ENCODE measurements at places on chromosomes 11 and 22.
A peak's percentile ranks its signal among the peaks of the same experiment; 100 is the strongest.

GRCh38 chr22:46471901-46472721, 65.3 kb downstream of the CELSR1 start:
- no peak for DNase-seq

DNA sequence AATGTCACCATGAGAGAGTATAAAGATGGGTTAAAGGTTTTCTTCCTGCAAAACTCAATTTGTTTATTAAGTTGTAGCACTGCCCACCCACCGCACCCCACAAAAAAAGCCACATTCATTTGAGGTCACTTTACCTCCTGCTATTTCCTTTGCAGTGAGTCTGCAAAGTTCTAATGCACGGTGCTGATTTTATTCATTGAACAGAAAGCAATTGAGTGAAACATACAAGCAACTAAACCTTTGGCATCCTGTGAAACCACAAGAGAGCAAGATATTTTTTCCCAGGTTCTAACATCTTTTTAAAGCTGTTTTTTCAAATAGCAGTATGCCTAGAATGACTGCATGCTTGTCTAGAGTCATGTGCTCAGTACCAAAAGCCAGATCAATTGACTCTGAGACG, 39.0 kb downstream of the RRAS2 start:
- no peak for DNase-seq

GRCh38 chr11:118281284-118281683, 17.2 kb upstream of the MPZL2 start:
- no peak for DNase-seq

- no peak for DNase-seq
Measured at GRCh38 chr22:45754822-45755221, 83.2 kb downstream of the ATXN10 start.

- DNase-seq, result no peak
Measured at GRCh38 chr22:25223269-25223850, 3.9 kb downstream of the CRYBB2 start.

DNA sequence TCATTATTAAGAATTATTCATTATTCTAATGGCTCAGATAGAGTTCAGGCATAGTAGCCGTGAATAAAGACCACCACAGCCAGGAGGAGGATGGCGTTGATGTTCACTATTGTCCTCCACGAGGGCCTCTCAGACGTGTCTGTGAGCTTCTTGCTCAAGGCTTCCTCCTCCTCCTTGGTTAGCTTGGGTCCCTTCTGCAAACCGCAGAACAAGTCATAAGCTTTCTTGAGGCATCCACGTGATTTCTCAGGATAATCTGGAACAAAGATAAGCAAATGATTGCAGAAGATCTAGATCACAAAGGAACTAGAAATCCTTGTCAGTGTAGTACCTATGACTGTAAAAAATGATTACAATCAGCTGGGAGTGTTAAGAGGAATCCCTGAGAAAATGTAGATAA, 13.6 kb upstream of the RFPL2 start:
- DNase-seq, result no peak

- DNase-seq, result no peak
Measured at GRCh38 chr11:44755556-44756523, 29.1 kb downstream of the TSPAN18 start.

DNA sequence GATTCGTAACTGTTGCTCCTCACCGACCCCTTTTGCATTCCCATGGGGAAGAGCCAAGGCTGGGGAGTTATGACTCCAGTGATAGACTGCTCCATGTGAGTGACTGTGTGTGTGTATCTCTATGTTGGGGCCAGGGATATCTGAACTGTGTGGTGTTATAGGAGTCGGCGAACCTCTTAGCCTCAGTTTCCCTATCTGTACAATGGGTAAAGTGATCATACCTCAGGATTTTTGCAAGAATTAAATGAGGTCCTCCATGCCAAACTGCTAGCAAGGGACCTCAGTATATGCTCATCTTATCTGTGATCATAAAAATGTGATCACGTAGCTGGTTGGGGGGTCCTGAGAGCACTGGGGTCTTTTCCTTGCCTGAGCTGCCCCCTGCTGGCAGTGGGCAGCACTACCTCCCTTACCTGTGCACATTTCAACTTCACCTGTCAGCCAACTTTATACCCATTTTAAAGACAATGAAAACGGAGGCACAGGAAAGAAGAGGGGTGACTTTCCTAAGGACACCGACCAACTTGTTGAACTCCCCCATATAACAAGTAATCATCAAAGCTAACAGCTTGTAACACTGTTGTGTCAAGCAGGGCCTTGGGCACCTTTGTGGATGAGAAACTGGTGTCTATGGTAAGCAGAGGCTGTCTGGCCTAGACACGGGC, 1.4 kb upstream of the DPP3 start:
- no peak for DNase-seq

DNA sequence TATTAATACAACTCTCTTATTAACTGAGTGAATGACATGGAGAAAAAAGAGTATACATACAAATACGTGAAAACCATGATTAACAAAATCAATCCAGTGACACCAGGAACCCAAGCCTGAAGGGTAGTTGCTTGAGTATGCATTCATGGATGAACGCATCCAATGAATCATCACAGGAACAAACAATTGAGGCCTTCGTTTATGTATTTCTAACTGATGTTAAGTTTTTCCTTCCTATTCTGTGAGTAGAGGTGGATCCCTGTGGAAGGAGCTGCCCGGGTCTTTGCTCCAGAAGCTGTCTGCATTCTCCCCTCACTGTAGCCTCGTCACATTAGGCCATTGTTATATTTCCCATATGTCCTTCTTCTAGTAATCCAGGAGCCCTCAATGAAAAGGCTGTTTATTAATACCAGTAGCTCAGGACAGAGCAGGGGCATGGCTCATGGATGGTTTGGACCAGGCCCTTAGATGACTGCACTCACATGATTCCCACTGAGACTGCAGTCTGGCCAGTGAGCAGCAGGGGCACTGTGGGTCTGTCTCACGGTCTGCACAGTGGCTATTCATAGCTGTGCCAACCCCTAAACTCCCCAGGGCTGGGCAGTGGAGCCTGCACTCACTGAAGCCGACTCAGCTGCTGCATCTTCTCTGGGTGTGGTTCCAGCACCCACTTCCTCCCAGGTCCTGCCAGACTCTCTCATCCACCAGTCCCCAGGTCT, 128.1 kb upstream of the TOP3B start:
- peak; percentile 12 for DNase-seq

GRCh38 chr11:72730737-72731136, 21.5 kb downstream of the ARAP1 start:
- no peak for DNase-seq

GRCh38 chr22:37630839-37631435, 8.5 kb upstream of the SH3BP1 start:
- no peak for DNase-seq

DNA sequence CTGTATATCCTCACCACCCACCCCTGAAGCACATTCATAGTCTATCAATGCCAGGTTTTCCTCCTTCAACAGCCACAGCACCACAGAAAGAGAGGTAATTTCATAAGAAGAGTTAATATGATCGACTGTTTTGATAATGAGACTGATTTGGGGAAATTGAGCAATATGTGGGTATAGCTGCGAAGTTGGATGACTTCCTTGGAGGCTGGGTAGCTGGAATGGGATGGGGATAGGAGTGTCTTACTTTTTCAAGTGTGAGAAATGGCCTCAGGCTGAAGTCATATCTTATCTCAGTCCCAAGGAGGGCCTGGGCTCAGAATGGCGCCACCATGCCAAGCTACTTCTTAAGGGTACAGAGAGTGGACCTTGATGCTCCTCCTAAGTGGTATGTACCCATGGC, 187.6 kb upstream of the CCDC90B start:
- no peak for DNase-seq

- no peak for DNase-seq
Measured at GRCh38 chr11:130719220-130719915, 196.9 kb downstream of the SNX19 start.

- DNase-seq, result no peak
Measured at GRCh38 chr11:61718046-61718531, 34.3 kb upstream of the MYRF start.

GRCh38 chr11:114848027-114848426, 169.7 kb downstream of the NXPE2 start:
- DNase-seq, result no peak

GRCh38 chr22:38706101-38706900, 557 bp downstream of the GTPBP1 start:
- DNase-seq, result no peak

DNA sequence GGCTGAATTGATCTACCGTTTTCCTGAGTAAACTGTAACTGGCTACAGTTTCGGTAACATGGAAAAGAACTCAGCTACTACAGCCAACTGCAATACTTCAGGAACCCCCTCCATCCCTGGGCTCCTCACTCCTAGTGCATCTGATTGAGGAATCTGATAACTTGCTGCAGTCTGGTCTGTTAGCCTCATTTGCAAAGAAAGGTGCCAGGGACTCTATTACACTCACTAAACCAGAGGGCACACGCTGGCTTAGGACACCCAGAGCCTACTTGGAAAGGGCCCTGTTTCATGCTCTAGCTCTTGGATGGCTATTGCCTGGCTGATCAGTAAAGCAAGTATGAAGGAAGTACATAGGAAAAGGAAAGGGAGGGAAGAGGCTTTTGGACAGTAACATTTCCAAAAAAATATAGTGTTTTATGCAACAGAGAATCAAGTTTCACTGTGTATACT, 22.3 kb downstream of the APOL5 start:
- DNase-seq, result no peak

GRCh38 chr11:2310073-2310785, 8.4 kb downstream of the TSPAN32 start:
- DNase-seq, result no peak

- no peak for DNase-seq
Measured at GRCh38 chr11:125504580-125504979, 8.5 kb upstream of the FEZ1 start.

- DNase-seq, result no peak
Measured at GRCh38 chr11:434496-434895, 7.3 kb downstream of the ANO9 start.

- DNase-seq, result no peak
Measured at GRCh38 chr22:45603619-45604018, 68.0 kb upstream of the ATXN10 start.

- no peak for DNase-seq
Measured at GRCh38 chr11:120129570-120129969, 8.3 kb downstream of the TRIM29 start.

All from HFF-Myc (cell line).